ENCODE measurements at places on chromosomes 6 and 20.

- DNase-seq = no peak
These were observed 70.4 kb downstream of the DOK5 start for GRCh38 chr20:54545676-54546358.

DNA sequence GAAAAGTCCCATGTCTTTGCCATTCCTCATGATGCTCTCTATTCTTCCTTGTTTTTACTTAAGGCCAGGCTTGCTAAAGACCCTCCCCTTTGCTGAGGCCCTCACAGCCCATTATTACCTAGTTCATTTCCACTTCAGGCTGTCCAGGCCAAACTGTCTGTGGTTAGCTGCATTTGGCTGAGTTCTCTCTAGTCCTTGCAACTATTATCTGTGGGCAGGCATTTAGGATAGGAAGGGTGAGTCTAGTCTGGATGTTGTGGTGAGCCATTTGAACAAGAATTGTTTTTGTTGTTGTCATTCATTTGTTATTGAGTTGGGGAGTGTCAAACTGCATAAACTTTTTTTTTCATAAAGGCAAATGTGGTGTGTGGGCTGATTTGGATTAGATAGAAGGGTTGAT, 182.4 kb downstream of the CD109 start:
- DNase-seq = no peak

DNA sequence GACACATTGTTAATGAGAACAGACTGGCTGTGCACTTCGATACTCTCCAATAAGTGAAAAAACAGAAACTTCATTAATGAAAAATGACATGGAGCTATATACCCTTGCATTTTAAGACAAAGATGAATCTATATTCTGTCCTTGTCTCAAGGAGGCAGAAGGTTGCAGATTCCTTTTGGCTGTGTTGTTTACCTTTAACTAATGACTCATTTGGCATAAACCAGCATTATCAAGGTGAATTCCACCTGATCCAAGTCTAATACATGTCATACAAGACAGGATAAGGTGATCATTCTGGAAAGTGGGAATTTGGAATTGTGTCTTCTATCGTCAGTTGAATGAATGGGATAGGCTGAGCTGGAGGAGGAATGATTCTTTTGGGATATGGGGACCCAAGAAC, 192.9 kb downstream of the PLCB4 start:
- DNase-seq = no peak

GRCh38 chr20:47577314-47577713, 75.6 kb downstream of the NCOA3 start:
- no peak for DNase-seq

DNA sequence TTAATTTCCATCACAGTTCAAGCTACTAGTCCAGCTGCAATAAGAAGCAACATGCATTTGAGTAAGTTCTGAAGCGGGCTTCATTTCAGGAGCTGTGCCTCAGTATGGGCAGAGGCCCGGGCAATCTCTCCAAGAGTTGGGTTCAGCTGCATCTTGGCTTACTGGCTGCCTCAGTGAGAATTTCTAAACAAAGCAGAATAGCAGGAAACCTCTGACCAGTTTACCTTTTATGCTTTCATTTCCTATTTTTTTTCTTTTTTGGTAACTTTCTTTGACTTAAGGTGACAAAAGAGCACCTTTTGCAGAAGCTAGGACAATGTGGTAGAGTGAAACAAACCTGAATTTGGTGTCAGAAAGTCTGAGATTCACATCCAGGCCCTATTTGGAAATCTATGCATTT, 51.0 kb upstream of the FBXO30 start:
- no peak for DNase-seq

DNA sequence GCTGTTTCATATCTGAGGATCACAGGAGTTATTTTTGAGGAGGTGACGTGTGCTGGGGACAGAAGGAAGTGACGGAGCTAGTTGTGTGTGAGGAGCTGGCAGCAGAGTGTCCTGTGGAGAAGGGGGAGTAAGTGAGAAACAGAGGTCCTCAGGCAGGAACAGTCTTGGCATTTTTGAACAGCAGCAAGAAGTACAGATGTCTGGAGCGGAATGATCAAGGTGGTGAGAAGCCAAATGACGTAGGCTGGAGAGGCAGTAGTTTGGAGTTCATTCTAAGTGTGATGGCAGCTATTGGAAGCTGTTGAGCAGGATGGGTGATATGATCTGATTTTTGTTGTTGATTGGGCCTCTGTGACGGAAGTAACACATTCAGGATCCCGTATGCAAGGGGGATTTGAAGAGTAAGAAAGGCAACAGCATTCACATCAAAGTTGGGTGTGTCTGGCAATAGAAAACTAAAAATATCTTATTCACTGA, 52.3 kb downstream of the SOBP start:
- no peak for DNase-seq

GRCh38 chr6:1311400-1312202, at the start of gene FOXQ1:
Gene FOXQ1, plus strand, starts transcription at chr6:1312098. Its CDS starts 607 bp downstream, at chr6:1312705.
- DNase-seq = peak; percentile 93

GRCh38 chr6:47112317-47112716, 70.2 kb upstream of the ADGRF1 start:
- no peak for DNase-seq

- no peak for DNase-seq
These were observed 83.4 kb downstream of the TFAP2A start for GRCh38 chr6:10331334-10331968.

GRCh38 chr20:52852714-52853113, 119.4 kb upstream of the TSHZ2 start:
- no peak for DNase-seq

- DNase-seq = no peak
These were observed 5.3 kb downstream of the RNF144B start for GRCh38 chr6:18392346-18392877.

DNA sequence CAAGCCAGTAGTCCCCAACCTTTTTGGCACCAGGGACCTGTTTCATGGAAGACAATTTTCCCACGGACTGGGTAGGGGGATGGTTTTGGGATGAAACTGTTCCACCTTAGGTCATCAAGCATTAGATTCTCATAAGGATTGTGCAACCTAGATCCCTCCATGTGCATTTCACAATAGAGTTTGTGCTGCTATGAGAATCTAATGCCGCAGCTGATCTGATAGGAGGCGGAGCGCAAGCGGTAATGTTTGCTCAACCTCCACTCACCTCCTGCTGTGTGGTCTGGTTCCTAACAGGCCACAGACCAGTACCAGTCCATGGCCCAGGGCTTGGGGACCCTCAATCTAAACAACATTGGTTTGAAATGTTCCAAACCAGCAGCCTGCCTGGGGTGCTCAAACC, 137.0 kb upstream of the STXBP5 start:
- DNase-seq = no peak

Data from left lung (tissue), 14 donors.